ENCODE measurements at places on chromosomes 12 and 14. TPM values are rescaled to one million over a fixed set of nuclear protein-coding genes. Genes with fewer than 3 reads are reported as not detected.

BHLHE41 gene
- total RNA-seq, result 5.5 TPM

SLC10A1 gene
- total RNA-seq, result not detected

AQP5 gene
- 0.92 TPM for total RNA-seq

RD3L gene
- 1.2 TPM for total RNA-seq

ABCC9 gene
- 22.8 TPM for total RNA-seq

PRPH gene
- 1.4 TPM for total RNA-seq

CFAP54 gene
- 36.0 TPM for total RNA-seq

ARG2 gene
- total RNA-seq, result 57.4 TPM

SDR9C7 gene
- total RNA-seq, result 0.23 TPM

TUBA1C gene
- total RNA-seq, result 26.3 TPM

NUDT14 gene
- 30.4 TPM for total RNA-seq

HOXC10 gene
- not detected for total RNA-seq

ADCY4 gene
- 3.2 TPM for total RNA-seq

CLEC2A gene
- total RNA-seq, result not detected

RTL1 gene
- total RNA-seq, result 0.92 TPM

MANSC4 gene
- total RNA-seq, result not detected

TAS2R19 gene
- total RNA-seq, result 7.6 TPM

B4GALNT1 gene
- total RNA-seq, result 47.5 TPM

FSCB gene
- not detected for total RNA-seq

FOXA1 gene
- 3.7 TPM for total RNA-seq

AHNAK2 gene
- total RNA-seq, result 30.7 TPM

TAS2R9 gene
- 0.92 TPM for total RNA-seq

AQP6 gene
- total RNA-seq, result 0.46 TPM

SLC22A17 gene
- total RNA-seq, result 389 TPM

ACSS3 gene
- total RNA-seq, result 9.2 TPM

SLC39A5 gene
- not detected for total RNA-seq

RASAL1 gene
- total RNA-seq, result 6.5 TPM

CPSF2 gene
- total RNA-seq, result 19.6 TPM

GMFB gene
- 241 TPM for total RNA-seq

RAB3IP gene
- total RNA-seq, result 51.0 TPM

PARPBP gene
- total RNA-seq, result 9.0 TPM

TAS2R8 gene
- 0.69 TPM for total RNA-seq

BCL2L14 gene
- not detected for total RNA-seq

ZNF268 gene
- total RNA-seq, result 27.0 TPM
